ENCODE measurements at places on chromosomes 7 and 10. TPM values are rescaled to one million over a fixed set of nuclear protein-coding genes. Genes with fewer than 3 reads are reported as not detected.

DNA sequence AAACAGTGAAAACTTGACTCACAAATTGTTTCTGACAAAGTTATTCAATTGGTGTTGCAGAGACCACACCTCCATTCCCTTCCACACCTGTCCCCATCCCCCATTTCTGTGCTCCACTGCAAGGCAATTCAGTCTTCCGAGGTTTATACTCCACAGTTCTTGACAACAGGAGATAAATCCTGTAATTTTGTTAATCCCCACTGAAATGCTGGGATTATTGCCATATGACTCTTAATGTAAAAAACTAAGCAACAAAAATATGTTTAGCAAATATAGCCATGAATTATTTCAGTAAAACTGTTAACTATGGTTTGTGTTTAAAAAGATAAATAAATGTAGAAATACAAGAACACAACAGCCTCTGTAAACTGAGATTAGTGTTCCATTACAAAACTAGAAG, 170.1 kb upstream of the SEMA3D start:
- no peak for DNase-seq

DNA sequence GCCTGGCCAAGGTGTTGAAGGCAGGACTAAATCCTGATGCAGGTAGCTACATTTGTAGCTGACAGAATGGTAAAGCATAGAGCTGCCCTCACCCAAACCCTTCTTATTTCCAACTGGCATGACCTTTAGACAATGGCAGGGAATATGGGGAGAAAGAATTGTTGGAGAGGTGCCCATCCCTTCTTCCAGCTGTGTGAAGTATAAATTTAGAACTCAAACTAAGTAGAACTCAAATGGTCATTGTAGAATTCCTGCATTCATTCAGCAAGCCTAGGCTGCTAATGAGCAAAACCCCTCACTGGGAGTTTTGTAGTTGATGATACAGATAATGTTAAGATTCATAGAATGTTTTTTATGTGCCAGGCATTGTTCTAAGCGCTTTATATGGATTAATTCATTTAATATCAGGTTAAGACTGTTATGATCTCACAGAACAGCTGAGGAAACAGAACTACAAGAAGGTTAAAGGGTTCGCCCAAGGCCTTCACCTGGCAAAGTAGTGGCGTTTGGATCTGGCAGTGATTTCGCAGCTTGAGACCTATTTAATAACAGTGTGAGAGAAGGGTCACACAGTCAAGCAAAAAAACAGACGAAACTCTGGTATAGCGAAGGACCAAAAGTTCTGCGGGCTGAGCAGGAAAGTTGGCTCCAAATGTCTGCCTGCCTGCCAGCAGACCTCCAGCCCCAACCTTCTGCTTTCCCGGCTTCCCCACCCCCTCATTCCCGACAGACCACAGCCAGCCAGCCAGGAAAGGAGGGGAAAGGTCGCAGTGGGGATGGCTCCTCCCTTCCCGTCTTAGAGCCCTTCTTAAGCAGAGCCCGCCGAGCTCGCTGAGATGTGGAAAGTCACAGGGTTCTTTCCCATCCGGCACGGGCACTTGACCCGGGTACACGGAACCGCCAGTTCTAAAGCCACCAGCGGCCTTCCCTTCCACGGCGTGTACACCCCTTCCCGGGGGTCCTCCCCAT, 1.6 kb upstream of the HILPDA start:
- DNase-seq: peak; percentile 74

- no peak for DNase-seq
Measured at GRCh38 chr10:11186374-11186773, 168.7 kb downstream of the CELF2 start.

Gene GHRHR
- not detected for total RNA-seq

All from RPMI7951 (cell line).